ENCODE measurements at places on chromosomes 13 and 19.

DNA sequence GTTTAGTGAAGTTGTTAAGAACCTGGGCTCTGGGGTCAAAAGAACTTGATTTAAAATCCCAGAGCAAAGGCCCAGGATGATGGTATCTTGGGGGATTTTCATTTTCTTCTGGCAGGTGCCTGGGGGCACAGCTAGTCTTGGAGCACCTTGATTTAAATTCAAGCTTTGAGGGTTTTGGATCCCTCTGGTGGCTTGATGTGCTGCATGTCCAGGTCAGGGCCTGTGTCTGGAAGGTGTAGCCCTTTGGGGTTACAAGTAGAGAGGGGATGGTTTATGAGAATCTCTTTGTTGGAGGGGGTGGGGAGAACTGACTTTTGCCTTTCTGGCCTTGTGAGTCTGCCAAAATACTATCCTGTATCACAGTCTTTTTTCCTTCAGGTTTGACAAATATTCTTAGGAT lies 55.8 kb downstream of the AKAP11 start:
- DNase-seq, result no peak

DNA sequence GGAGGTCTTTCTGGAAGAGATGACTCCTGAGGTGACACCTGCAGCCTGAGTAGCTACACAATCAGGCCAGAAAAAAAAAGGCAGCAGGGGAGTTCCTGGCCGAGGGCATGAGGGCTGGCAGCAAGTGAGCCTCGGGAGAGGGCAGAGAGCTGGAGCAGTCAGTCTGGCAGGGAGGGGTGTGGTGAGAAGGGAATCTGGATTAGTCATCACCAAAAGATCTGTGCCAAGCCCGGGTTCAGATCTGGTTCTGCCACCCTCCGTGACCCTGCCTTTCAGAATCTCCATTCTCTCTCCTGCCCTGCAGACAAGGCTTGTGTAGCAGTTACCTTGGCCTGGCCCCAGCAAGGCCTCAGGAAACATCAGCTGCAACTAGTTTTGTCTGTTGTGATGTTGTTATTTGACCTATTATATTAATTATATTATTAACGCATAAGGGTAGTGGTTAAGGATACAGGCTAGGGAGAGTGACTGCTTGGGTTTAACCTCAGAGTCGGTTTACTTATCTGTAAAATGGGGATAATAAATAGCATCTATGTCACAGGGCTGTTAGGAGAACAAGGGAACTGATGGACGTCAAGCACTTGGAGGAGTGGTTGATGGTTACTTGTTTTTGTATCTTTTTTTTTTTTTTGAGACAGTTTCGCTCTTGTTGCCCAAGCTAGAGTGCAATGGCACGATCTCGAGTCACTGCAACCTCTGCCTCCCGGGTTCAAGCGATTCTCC lies 2.7 kb upstream of the CAPNS1 start:
- DNase-seq, result no peak

DNA sequence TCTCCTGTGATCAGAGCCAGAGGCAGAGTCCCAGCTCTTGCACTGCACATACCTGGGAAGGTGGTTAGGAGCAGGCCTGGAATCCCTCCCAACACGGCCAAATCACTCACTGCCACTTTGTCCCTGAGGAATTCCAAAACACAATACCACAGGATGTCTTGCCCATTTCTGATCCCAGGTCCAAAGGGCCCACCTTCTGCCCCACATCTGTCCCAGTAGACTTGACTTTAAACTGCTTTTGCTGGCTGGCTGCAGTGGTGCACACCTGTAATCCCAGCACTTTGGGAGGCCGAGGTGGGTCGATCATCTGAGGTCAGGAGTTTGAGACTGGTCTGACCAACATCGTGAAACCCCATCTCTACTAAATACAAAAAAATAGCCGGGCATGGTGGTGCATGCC lies 18.9 kb downstream of the ZNF536 start:
- no peak for DNase-seq

DNA sequence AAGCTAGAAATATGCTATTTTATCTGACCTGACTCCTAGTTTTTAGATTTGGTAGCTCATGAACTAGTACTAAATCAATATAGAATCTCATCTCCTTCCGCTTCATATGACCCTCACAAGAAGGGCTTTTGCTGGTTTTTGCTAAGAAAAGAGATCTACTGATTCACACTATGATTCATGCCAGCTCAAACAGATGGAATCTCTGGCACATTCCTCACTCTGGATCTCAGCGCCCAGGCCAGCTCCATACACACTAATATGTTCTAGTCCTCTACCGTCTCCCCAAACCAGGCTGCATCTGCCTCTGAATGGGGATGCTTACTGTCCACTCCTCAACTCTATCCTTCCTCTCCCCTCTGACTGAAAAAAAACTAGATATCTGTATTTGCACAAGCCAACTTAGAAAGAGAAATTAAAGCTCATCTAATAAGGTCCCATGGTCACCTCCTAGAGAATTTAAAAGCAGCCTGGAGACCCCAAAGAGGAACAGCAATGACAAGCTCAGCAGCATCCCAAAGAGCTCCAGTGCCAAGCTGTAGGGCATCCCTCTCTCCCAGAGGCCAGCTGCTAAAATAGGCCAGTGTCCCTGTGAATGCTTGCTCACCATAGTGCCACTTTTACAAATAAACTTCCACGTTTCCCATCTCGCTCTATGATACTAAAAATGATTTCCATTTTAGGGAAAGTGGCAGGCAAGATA lies 74.9 kb downstream of the LHFPL6 start:
- DNase-seq, result no peak

GRCh38 chr13:83568019-83568418 lies 314.3 kb downstream of the SLITRK1 start:
- DNase-seq, result no peak

GRCh38 chr13:30652746-30653386 lies 35.1 kb downstream of the USPL1 start:
- DNase-seq, result no peak

DNA sequence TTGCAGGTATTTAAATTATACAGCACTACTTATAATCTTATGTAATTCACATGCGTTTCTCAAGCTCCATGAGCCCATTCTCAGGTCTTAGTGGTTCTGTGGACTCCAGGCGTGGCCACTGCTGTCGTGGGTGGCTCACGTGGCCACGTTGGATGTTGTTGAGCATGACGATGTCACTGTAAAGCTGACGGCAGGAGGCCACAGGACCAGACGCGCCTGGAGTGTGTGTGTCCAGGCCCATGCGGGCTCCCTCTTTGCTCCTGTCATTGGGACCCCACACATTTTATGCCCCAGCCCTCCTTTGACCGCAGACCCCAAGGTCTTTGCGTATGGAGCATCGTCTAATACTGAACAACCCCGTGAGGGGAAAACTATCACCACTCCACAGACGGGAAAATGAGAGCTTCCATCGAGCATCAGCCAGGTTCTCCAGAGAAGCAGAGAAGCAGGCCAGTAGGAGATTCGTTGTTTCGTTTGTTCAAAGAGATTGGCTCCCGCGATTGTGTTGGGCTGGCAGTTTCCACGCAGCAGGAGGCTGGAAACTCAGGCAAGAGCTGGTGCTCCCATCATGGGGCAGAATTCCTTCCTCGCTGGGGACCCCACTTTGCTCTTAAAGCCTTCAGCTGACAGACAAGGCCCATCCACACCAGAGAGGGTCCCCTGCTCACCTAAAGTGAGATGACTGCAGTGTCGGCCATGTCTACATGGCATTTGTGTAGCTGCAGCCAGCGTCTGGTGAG lies 129.3 kb upstream of the SPACA7 start:
- DNase-seq, result no peak

- peak; percentile 10 for DNase-seq
These were observed 46.8 kb downstream of the TEX26 start for GRCh38 chr13:30978981-30979956.

GRCh38 chr13:95403349-95404140 lies 102.3 kb upstream of the ABCC4 start:
- no peak for DNase-seq

Measured in effector memory CD8-positive, alpha-beta T cell (primary cell).